ENCODE measurements at places on chromosomes 4 and X.

DNA sequence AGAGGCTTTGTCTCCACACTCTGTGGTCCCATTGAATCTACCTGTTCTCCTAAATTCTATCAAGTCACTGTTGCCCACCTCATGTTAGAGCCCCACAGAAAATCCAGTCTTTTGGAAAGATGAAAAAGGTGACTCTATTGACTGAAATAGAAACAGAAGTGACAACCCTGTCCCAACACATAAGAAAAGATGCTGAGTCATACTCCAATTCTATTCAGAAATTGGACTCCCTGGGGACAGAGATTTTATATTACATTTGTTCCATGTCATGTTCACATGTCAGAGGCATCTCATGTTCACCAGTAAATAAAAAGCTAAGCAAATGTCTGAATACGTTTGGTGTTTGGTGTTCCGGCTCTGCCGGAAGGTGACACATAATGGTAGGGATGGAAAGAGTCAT, 2.9 kb upstream of the GRPR start:
- DNase-seq = no peak

DNA sequence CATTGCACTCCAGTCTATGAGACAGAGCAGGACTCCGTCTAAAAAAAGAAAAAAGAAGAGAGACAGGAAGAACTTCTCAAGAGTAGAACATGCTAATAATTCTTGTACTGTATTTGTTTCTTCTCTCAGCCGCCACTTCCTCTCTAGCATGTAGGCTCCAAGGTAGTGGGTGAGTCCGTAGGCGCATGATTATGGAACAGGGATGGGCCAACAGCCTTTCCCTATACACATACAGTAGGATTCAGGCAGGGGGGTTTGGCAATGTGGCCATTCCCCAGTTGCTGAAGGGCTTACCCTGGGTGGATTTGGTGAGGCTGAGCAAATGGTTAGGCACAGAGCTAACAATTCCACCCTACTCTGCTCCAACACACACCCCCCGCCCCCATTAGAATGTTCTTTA, 35.0 kb upstream of the APLN start:
- DNase-seq = no peak

GRCh38 chr4:74018771-74019170, 19.7 kb downstream of the CXCL3 start:
- DNase-seq = no peak

- no peak for DNase-seq
Measured at GRCh38 chr4:165326831-165327210, 648 bp upstream of the MSMO1 start.

DNA sequence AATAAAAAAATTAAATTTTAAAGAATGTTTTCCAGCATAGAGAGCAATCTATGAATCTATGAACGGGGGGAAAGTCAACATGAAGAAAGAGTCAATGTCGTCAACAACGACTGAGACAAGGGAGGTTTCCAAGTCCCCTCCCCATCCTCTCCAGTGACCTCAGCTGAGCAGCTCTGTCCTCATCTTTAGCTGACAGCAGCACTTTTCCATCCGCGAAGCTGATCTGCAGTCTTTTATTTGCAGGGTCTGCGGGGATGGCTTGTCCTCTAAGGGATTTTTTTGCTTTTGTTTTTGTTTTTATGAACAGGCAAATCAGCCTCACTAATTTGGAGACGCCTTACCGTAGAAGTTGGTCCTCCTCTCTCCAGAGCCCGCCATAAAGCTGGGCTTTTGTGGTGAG, 46.5 kb downstream of the PRKX start:
- no peak for DNase-seq
